ENCODE measurements at places on chromosomes 13 and 19. TPM values are rescaled to one million over a fixed set of nuclear protein-coding genes. Genes with fewer than 3 reads are reported as not detected.

DNA sequence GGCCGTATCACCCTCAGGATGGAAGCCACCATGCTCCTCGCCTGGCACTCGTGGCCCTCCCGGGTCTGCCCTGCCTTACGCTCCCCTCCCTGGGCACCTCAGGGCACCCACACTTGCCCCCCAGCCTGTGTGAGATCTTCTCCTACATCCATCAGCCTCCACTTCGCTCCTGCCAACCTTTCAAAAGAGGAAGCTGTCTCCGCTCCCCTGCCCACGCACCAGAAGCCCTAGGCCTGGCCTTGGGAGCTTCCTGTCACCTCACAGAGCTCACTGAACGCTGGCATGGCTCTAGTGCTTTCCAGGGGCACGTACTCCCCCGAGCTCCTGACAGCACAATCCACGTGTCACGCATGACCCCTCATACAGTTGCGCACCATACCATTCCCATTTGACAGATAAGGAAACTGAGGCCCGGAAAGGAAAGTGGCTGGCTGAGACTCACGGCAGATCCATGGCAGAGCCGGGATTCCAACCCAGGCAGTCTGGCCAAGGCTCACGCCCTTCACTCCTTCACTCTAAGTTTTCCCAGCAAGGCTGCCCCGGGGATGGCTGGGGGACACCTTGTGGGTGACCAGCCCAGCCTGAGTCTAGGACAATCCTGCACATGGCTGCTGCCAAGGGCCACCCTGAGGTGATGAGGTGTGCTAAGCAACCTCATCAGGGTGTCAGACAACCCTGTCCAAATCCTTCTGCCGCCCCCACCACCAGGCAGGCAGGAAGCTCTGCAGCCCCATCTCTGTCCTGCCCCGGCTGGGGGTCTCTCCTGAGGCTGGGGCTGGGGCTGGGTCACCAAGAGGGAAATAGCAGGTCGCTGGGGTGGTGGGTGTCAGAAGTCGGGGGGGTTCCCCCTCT lies 19.3 kb downstream of the PPP1R12C start:
- no peak for ATAC-seq

DNA sequence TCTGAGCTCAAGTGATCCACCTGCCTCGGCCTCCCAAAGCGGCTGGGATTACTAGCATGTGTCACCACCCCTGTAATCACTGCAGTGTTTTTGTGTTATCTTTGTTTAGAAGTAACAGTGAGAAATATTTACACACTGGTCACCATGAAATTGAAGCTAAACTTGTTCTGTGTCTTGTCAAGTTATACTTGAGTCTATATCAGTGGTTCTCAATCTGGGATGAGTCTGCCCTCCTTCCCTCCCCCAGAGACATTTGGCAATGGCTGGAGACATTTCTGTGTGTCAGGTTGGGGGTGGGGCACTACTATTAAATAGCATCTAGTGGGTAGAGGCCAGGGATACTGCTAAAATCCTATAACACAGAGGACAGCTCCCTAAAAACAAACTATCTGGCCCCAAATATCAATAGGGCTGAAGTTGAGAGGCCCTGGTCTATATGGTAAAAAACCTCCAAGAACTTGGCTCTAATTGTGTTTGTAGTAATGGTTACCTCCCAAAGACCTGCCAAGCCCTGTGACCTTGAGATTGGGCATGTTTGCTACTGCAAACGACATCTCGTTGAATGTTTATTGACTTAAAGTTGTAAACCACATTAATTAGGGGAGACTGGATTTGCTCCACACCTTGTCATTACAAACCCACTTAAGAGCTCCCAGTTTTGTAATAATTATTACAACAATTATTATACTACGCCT lies 6.9 kb downstream of the CTU1 start:
- ATAC-seq, result no peak

Gene SPIB
- not detected for total RNA-seq

DNA sequence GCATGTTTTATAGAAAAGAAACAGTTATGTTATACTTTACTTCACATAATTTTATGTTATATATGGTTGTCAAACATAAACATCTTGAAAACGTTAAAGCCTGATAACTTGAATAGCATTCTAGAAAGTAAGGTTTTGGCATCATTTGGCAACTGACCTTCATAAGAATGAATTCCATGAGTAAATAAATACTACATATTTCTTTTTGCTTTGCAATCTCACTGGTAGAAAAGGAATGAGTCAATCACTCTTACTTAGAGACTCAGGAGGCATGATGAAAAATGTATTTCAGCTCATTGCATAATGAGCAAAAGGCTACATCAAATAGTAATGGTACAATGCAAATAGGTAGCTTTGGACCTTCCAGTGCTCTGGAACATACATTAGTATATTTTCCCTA lies 1381.9 kb downstream of the EFNB2 start:
- ATAC-seq, result no peak

Gene ACER1
- total RNA-seq, result not detected

DNA sequence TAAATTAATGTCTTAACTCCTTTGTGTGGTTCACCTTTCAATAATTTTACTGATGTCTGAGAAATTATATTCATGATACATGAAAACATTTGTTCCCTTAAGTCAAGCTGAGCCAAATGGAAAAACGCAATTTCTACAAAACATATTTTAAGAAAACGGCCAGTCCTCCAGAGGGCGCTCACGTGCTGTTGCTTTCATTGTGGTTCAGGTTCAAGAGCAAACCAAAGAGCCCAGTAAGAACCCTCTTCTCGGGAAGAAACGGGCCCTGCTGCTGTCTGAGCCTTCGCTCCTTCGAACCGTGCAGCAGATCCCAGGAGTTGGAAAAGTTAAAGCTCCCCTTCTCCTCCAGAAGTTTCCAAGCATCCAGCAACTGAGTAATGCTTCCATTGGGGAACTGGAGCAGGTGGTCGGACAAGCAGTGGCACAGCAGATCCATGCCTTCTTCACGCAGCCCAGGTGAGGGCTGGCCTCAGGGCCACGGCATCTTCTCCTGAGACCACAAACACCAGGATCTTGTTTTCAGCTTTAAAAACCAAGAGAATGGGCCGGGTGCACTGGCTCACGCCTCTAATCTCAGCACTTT lies 4.3 kb downstream of the FAAP24 start:
- no peak for ATAC-seq

GRCh38 chr13:40480915-40481516 lies 185.4 kb downstream of the FOXO1 start:
- no peak for ATAC-seq

GRCh38 chr13:41751277-41751676 lies 209.6 kb downstream of the VWA8 start:
- peak; percentile 51 for ATAC-seq

DNA sequence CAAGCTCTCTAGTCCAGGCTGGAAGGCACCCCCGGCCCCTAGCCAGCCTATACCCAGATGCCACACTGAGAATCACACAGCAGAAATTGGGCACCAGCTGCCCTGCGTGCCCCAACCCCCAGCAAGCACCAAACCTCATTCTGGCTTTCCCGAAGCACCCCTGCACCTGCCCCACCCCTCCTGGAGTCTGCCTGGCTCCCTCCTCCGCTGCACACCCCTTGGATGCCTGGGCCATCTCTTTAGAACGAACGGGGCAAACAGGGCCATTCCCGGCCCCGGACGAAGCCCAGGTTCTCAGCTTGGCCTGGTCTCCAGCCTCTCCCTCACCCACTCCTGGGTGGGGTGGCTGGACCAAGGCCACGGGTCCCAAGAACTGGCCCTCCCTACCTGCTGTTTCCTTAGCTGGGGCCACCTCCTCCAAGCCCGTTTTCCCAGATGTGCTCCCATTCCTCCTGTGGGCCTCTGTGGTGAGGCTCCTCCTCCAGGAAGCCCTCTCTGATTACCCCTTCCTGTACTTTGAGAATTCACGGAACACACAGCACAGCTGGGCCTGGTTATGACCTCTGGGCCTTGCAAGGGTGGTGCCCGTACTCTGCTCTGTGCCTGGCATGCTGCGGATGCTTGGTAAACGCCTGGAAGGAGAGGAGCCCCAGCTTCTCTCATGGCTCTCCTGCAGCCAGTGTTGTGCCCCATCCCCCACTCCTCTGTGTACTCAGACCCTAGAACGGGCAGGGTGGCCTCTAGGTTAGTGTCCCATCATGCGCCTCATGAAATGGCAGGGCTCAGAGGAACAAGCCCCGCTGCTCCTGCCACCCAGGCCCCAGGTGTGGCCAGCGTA lies 21.4 kb downstream of the CEBPG start:
- no peak for ATAC-seq

DNA sequence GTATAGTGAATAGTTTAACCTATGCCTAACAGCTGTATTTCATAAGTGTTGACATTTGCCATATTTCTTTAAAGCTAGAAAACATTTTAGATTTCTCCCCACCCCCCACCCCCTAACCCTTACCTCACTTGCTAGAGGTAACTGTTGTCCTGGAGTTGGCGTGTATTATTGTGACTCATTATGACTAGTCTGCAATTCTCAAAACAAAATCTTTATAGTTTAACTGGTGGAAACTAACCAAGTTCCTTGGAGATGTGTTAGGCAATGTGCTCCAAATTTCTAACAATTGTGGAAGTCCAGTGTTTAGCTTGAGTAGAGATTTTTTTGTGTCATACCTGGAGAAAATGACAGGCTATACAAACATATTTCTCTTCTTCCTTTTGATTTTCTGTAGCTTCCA lies 38.0 kb downstream of the KCTD4 start:
- ATAC-seq, result no peak

DNA sequence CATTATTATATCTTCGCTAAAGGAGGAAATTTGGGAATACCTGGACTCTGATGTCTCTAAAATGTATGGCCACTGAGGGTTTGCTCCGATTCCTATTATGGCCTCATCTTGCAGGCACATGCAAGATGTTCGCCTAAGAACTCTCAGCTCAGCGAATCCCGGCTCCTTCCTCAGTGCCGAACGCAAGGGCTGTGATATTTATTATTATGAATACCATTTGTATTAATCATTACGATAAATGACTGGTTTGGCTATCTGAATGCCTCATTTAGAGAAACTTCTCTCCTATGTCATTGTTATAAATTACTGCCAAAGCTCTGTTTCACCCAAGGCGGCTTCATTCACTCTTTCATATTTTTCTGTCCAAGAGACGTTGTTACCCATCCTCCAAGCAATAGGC lies 369.7 kb upstream of the TSHZ3 start:
- ATAC-seq, result no peak

Gene RFX1
- total RNA-seq, result 5.9 TPM

- ATAC-seq, result peak; percentile 89
Observed at GRCh38 chr13:46893798-46894560, 2.9 kb downstream of the HTR2A start.

DNA sequence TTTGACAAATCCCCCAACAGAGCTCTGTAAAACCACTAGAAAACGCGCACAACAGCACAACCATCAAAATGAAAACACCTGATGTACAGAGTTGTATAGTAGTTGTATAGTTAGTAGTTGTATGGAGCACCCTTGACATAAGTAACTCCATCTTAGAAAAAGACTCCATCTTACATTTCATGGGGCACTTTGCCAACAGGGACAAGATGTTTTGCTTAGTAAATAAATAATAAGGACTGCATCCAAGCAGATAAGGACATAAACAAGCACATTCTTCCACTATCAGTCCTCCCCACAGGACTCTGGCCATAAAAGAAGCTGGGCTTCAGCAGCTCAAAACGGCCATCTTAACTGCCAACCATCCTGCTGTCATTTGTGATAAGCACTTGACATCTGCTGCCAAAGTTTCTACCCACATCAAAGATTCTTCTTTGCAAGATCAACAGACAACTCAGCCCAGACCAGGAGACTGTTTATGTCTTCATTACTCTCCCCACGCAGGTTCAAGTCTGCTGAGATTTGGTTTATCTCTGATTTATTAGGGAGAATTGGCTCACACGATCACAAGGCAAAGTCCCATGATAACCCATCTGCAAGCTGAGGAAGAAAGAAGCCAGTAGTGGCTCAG lies 20.7 kb upstream of the ZNF331 start:
- no peak for ATAC-seq

Gene ZNF578
- 1.9 TPM for total RNA-seq

Gene DLEU7
- total RNA-seq, result not detected

Gene PSG1
- total RNA-seq, result 0.12 TPM

DNA sequence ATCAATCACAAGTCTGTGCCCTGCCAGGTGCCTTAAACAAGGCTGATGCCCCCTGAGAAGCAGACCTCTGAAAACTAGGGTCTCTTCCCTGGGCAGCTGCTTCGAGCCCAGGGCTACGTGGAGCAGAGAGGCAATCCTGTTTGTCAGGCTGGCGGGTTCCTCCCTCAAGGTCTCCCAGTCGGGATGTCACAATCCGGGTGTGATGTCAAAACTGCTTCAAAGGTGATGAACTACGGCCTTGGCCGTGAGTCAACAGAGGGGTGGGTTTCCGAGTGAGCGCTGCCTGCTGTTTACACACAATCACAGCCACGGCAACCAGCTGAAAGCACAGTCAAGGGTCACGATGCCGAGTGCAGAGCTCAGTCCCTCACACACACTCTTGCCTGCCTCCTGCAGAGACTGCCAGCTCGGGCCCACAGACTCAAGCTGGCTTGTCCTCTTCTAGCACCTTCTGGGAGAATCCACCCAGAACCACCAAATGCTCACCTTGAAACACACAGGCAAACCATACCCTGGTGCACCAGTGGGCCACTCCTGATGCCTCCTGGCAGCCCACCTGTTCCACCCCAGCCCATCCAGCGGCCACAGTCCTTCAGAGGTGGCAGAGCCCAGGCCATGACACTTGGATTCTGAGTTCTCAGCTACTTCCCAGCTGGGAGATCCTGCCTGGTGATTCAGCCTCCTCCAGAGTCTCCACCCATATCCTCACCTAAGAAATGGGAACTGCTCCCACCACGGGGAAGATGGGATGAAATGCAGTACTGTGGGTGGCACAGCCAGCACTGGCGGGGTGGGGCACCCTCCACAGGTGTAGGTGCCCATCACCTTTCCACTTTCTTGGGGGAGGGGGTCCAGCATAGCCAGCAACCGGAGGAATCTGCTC lies 6.8 kb downstream of the ELL start:
- peak; percentile 55 for ATAC-seq

- no peak for ATAC-seq
Observed at GRCh38 chr19:16345457-16345856, 20.8 kb downstream of the KLF2 start.

DNA sequence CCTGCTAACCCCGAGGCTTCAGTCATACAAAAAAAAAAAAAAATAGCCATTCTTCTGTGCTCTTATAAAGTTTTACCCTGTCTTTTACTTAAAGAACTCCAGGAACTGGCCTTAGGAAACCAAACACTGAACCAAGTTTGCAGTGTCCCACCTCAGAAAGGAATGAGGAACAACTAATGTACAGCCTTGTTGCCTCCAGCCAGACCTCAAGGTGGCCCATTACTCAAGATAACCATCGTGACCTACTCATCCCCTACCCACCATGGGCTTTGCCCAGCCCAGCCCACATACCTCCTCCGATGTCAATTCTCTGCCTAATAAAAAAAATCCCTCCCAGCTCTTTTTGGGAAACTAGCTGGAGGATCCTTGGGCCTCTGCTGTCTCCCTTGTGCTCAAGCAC lies 133.2 kb downstream of the STARD13 start:
- no peak for ATAC-seq

DNA sequence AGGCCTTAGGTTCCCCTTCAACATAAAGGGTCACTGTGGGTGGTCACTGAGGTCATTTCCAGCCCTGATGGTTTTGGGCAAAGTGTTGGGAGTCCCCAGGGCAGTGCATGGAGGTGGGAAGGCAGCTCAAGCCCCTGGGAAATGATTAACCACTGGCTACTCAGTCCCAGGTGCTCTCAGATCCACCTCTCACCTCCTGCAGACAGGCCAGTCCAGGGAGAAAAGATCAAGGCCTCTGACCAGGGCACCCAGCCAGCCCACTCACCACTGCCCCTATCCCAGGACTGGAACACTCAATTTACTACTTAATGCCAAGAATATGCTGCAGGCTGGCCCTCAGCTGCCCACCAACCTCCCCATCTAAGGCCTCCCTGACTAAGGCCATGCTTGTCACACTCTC lies 1307.9 kb downstream of the UQCRFS1 start:
- no peak for ATAC-seq

- peak; percentile 50 for ATAC-seq
Observed at GRCh38 chr13:51148952-51149573, 38.0 kb upstream of the C13orf42 start.
